ENCODE measurements at places on chromosomes 1 and 21.

GRCh38 chr1:86507935-86508582, 38.8 kb upstream of the CLCA4 start:
- no peak for DNase-seq

GRCh38 chr1:83515578-83516154, 483.3 kb downstream of the TTLL7 start:
- DNase-seq = no peak

GRCh38 chr1:185957441-185958363, 223.5 kb downstream of the HMCN1 start:
- no peak for DNase-seq

DNA sequence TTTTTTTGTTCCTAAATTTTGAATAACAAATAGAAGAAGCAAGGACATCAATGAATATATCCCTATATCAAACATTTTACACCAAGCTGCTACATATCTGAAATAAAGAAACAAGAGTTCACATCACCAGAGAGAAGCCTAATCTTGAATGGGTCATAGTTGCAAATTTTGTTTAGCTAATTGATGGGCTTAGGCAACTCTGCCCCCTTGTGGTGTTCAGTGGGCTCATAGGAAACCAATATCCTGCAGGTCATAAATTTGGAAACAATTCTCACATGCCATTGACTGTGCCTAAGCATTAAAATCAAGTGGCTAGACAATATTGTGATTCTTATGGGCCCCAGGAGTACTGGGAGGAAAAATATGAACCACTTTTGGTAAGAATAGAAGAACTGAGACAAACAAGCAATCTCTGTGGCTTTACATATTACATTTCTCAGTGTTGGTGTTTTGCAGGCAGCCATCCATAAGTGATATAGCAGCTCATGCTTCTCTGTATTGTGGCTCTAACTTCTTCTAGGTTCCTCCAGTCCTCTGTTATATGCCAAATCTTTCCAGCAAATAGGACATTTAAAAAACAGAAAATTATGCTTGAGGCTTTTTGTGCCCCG, 1262.8 kb upstream of the PRMT6 start:
- no peak for DNase-seq

- DNase-seq = no peak
Observed at GRCh38 chr1:204154568-204155255, 2.9 kb upstream of the ETNK2 start.

- DNase-seq = no peak
Observed at GRCh38 chr21:28811860-28812259, 180.8 kb downstream of the LTN1 start.

DNA sequence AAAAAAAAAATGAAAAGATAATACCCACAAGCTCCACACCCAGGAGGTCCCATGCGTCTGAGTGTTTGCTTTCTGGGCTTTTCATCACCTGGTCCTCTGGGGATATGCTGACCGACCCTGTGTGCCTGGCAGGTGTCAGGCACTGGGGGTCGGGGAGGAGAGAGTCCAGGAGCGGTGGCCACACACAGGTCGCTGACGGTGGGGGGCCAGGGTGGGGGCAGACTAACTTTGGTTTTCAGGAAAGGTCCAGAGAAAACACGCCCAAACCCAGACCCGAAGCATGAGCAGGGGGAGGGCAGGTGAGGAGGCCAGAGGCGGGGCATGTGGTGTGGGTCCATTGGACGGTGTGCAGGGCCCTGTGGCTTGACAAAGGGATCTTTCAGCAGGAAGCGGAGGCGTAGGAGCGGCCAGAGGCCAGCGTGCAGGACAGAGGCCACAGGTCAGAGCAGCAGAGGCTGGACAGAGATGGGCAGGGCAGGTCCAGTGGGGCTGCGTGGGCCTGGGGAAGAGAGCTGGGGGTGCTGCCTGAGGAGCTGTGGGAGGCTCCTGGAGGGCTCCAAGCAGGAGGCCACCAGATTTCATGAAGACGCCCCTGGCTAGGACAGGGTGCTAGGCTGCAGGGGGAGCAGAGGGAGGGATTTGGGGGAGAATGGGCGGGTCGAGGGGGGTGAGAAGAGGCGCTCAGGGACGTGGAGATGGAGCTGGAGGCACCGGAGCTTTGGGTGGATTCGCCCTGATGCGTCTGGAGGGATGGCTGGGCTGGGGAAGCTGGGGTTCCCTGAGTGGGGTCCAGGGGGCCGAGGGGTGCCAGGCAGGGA, 15.8 kb downstream of the RNF223 start:
- DNase-seq = no peak

DNA sequence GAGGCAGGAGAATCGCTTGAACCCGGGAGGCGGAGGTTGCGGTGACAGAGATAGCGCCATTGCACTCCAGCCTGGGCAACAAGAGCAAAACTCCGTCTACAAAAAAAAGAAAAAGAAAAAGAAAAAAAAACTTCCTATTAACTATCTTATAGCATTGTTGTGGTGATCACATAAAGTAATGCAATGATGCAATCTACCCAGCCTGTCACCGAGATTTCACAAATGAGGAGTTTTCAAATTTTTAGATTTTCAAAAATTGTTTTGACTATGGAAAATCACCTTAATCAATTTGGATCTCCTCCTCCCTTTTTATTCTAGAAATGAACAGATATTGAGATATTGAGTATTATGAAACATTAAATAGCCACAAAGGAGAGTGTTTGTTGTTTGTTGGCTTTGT, 8.0 kb downstream of the FMO5 start:
- no peak for DNase-seq

DNA sequence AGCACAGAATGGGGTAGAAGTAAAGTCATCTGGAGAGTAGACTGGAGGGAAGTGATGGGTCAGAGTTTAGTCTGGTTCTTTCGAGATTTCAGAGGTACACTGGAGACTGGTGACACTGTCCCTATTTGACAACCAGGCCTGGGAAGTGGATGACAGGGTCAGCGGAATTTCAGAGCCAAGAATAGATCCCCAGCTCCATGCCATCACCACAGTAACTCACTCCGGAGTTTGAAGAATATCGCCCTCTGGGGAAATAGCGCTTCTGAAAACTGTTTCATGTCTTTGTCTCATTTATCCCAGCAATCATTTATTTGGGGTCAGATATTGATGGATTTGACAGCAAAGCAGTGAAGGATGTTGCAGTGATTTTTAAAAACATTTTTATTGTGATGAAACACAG, 7.6 kb upstream of the NFASC start:
- no peak for DNase-seq

DNA sequence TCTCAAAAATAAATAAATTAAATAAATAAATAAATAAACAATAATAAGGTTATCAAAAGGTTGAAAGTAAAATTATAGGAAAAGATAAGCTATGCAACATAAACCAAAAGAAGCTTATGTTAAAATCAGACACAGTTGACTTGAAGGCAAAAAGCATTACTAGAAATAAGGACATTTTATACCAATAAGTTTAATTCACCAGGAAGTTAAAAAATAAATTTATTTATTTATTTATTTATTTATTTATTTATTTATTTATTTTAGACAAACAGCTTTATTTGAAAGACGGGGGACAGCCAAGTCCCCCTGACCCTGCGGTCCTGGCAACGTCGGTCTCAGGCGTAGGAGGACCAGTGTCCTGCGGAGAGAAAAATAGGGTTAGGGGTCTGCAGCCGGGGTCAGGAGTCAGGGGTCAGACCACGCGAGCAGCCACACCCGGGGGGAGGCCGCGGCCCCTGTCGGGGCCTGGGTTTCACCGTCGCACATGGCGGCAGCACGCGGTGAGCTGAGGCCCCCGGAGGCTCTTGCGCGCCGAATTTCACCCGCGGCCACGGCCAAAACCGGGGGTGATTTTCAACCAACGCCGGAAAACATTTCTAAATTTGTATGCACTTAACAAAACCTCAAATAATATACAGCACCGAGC, 8.4 kb upstream of the DEDD start:
- no peak for DNase-seq

GRCh38 chr1:200134116-200134515, 106.6 kb downstream of the NR5A2 start:
- DNase-seq = no peak

GRCh38 chr1:202155478-202156021, 4.9 kb downstream of the PTPN7 start:
- DNase-seq = no peak

- no peak for DNase-seq
Observed at GRCh38 chr1:173009597-173009996, 41.1 kb downstream of the TNFSF18 start.

- DNase-seq = no peak
Observed at GRCh38 chr1:64050601-64051000, 152.8 kb upstream of the UBE2U start.
